ENCODE measurements at places on chromosomes 2 and 18.
A peak's percentile ranks its signal among the peaks of the same experiment; 100 is the strongest.

DNA sequence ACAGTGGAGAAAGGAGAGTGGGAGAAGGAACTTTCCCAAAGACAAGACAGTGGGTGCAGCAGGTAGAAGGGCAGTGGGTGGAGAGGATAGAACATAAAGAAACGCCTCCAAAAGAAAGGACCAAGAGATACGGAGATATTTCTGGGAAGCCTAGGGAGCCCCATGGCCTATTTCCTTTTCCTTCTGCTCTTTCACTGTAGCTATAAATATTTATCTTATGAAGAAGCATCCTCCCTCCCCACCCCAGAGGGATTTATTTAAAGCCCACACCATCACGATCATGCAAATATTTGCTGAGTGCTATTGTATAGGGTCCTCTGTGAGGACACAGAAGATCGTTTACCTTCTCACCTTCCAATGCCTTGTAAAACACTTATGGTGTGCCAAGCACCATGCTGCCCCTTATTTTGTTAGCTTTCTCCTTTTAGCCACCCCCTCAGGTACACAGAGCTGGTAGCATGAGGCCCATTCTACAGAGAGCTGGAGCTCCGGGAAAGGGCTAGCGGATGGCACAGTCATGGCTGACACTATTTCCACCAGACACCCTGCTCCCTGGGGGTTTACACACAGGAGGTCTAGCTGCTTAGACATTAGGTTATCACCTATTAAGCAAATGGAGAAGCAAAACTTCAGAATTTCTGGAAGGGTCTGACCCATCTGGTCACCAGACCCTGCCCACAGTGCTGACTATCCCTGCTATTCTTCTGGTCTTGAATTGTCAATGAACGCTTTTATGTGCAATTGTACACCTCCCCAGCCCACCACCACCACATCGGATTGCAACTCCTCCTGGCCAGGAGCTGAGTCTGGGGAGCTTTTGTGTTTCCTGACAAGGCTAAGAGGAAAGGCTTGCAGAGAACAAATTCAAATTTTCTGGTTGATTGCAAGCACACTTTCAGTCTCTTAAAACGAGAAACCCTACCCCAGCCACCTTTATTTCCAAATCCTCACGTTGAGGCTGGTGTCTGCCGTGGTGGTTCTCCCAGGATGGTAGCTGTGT is 91.8 kb upstream of the KLF7 start:
- H3K27me3 ChIP-seq, result no peaks in the 10 kb centered on the region
- no peak for DNase-seq
- H3K4me3 ChIP-seq, result peak overlapping the region; percentile 7

DNA sequence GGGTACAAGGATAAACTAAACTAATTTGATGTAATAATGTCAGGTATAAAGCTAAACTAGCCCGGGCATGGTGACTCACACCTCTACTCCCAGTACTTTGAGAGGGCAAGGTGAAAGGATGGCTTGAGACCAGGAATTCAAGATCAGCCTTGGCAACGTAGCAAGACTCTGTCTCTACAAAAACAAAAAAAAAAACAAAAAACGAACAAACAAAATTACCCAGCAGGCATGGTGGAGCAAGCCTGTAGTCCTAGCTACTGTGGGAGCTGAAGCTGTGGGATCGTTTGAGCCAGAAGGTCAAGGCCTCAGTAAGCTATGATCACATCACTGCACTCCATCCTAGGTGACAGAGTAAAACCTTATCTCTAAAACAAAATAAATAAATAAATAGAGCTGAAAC is 131.8 kb upstream of the KYNU start:
- no peaks in the 10 kb centered on the region for H3K4me1 ChIP-seq
- DNase-seq, result no peak
- no peak overlapping the region for H3K27ac ChIP-seq
- no peaks in the 10 kb centered on the region for H3K36me3 ChIP-seq

GRCh38 chr2:51710222-51710621 is 678.3 kb upstream of the NRXN1 start:
- no peak for DNase-seq
- no peaks in the 10 kb centered on the region for H3K36me3 ChIP-seq
- no peak overlapping the region for H3K4me3 ChIP-seq
- H3K27ac ChIP-seq, result no peak overlapping the region

DNA sequence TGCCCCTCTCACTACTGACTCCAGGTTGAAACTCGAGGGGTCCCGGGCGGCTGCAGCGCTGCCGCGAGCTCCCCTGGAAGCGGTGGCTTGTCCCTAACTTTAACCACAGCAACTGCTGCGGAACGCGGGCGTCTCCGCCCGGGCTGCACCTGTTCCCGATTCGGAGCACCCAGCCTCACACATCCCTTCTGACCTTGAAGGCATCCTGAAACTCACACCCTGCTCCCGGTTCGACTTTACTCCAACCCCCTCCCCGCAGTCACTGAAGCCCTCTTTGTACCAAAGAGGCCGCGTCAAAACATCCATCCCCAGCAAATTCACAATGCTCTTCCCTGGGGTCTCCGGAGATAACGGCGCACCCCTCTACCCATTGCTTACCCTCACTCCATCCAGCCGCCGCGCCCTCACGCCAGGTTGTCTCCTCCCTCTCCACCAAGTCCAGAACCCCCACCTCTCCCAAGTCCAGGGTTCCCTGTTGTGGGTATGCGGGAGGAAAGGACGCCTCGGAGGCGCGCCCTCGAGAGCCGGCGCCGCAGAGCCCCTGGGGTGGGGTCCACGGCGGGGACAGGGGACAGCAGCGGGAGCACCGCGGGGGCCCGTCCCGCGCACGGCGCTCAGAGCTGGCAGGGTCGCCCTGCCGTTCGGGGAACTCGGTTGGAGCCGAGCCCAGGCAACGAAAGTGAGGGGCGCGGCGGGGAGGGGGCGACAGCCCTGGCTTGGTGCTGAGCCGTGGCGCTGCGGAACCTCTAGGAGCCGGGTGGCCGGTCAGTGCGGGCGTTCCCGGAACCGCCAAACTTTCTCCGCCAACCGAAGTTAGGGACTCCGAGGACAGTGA is 934 bp downstream of the MYO5B start:
- no peaks in the 10 kb centered on the region for H3K36me3 ChIP-seq
- peaks cover 71% of the 10 kb centered on the region for H3K27me3 ChIP-seq
- H3K4me3 ChIP-seq, result peak overlapping the region; percentile 15
- no peak for DNase-seq

GRCh38 chr18:80133124-80133523 is 24.1 kb downstream of the ADNP2 start:
- no peak for DNase-seq
- no peaks in the 10 kb centered on the region for H3K27me3 ChIP-seq
- no peak overlapping the region for H3K27ac ChIP-seq
- peaks cover 11% of the 10 kb centered on the region for H3K4me1 ChIP-seq

- H3K27ac ChIP-seq, result no peak overlapping the region
- H3K4me3 ChIP-seq, result no peak overlapping the region
- no peak for DNase-seq
- H3K27me3 ChIP-seq, result no peaks in the 10 kb centered on the region
- H3K4me1 ChIP-seq, result peaks cover 10% of the 10 kb centered on the region
Measured at GRCh38 chr2:6994536-6995128, 77.4 kb downstream of the RNF144A start.

- DNase-seq, result no peak
- no peaks in the 10 kb centered on the region for H3K27me3 ChIP-seq
- no peak overlapping the region for H3K27ac ChIP-seq
- no peak overlapping the region for H3K4me3 ChIP-seq
- no peaks in the 10 kb centered on the region for H3K36me3 ChIP-seq
- no peaks in the 10 kb centered on the region for H3K4me1 ChIP-seq
Measured at GRCh38 chr18:34084635-34085034, 140.1 kb downstream of the NOL4 start.

- no peaks in the 10 kb centered on the region for H3K36me3 ChIP-seq
- H3K4me1 ChIP-seq, result no peaks in the 10 kb centered on the region
- no peak for DNase-seq
- peaks cover 12% of the 10 kb centered on the region for H3K27me3 ChIP-seq
- no peak overlapping the region for H3K27ac ChIP-seq
- no peak overlapping the region for H3K4me3 ChIP-seq
Measured at GRCh38 chr2:84388133-84388532, 70.9 kb downstream of the SUCLG1 start.

DNA sequence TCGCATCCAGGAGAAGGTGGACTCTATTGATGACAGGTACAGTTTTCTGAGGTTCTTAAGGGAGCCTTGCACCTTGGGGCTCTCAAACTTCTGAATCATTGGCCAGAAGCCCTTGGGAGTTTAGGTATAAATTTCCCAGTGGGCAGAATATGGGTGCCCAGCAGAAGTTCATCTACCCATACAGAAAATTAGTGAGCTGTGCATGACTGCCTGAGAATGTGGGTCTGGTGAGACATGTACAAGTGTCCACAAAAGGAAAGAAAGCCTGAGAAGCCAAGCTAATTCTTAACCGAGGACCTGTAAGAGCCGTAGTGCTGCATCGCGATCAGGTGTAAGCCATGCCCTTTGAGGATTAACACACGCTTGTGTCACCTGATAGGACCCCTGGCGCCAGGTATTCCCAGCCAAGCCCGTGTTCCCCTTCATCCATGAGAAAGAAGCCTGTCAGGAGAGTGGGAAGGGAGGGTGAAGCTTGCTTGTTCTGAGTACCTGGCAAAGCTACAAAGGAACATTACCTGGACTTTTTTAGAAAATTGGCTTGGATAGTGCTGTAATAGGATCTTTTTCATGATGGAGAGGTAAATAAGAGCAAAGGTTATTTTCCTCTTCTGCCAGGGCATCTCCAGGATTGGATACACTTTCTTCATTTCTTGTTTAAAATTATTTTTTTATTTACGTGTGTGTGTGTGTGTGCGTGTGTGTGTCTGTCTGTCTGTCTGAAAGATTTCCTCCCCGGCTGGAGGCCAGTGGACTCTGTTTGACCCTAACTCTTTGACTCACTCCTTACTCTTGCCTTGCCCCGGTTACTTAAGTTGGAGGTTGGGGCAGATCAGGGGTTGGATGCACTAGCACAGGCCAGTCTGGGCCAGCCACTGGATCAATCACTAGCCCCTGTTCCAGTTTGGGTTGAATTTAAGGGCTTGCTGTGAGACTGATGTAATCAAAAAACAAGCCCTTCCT is 90.4 kb upstream of the EML6 start:
- peaks cover 55% of the 10 kb centered on the region for H3K36me3 ChIP-seq
- no peak overlapping the region for H3K4me3 ChIP-seq
- peak overlapping the region; percentile 95 for H3K27ac ChIP-seq
- DNase-seq, result no peak
- H3K4me1 ChIP-seq, result peaks cover 46% of the 10 kb centered on the region
- H3K27me3 ChIP-seq, result no peaks in the 10 kb centered on the region

DNA sequence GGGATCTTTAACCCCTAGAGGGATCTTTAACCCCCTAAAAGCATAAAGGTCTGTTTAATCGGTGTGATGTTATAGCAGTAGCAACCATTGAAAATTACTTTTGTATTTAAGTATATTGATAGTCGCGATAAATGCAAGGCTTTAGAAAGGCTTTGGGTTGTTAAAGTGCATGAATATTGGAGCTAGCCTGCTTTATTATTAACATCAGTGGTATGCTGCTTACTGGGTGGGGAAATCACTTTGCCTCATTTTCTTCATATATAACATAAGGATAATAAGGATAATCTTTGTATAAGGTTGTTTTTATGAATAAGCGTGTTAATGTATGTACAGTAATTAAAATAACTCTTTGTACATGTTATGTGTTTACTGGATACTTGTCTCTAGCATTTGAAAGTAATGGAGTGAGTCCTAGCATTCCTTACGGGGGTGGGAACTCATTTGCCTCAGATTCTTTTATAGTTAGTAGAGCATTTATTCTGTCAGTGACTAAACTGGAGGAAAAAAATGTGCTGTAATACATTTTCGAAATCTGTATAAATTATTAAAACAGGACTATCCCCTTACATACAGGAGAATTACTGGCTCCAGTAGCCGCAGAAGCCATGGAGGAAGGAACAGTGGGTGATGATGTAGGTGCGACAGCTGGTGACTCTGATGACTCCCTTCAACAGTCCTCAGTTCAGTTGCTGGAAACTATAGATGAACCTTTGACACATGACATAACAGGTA is 122.2 kb downstream of the BIRC6 start:
- H3K27ac ChIP-seq, result no peak overlapping the region
- H3K4me1 ChIP-seq, result no peaks in the 10 kb centered on the region
- no peak overlapping the region for H3K4me3 ChIP-seq
- H3K36me3 ChIP-seq, result peaks cover 44% of the 10 kb centered on the region
- no peaks in the 10 kb centered on the region for H3K27me3 ChIP-seq

GRCh38 chr2:128319631-128320191 is 1.0 kb upstream of the HS6ST1 start:
- DNase-seq, result peak; percentile 81
- peaks cover 37% of the 10 kb centered on the region for H3K4me1 ChIP-seq
- no peak overlapping the region for H3K27ac ChIP-seq
- peak overlapping the region; percentile 55 for H3K4me3 ChIP-seq
- peaks cover 7% of the 10 kb centered on the region for H3K36me3 ChIP-seq

GRCh38 chr2:108988796-108989713 is at the start of gene EDAR:
TSS of gene EDAR (minus strand) at chr2:108989220. CDS start at chr2:108931014, 58,206 bp downstream.
- H3K36me3 ChIP-seq, result peaks cover 3% of the 10 kb centered on the region

GRCh38 chr2:85945586-85945985 is 56.8 kb upstream of the ST3GAL5 start:
- no peaks in the 10 kb centered on the region for H3K27me3 ChIP-seq
- no peaks in the 10 kb centered on the region for H3K4me1 ChIP-seq
- DNase-seq, result peak; percentile 13
- H3K4me3 ChIP-seq, result no peak overlapping the region

- H3K4me3 ChIP-seq, result no peak overlapping the region
- peaks cover 3% of the 10 kb centered on the region for H3K4me1 ChIP-seq
- H3K27ac ChIP-seq, result no peak overlapping the region
- H3K36me3 ChIP-seq, result no peaks in the 10 kb centered on the region
- no peak for DNase-seq
Measured at GRCh38 chr2:62467475-62468321, 38.3 kb downstream of the TMEM17 start.
